CD4-positive, alpha-beta T cell (primary cell): ENCODE measurements at places on chromosomes 11 and 22.

DNA sequence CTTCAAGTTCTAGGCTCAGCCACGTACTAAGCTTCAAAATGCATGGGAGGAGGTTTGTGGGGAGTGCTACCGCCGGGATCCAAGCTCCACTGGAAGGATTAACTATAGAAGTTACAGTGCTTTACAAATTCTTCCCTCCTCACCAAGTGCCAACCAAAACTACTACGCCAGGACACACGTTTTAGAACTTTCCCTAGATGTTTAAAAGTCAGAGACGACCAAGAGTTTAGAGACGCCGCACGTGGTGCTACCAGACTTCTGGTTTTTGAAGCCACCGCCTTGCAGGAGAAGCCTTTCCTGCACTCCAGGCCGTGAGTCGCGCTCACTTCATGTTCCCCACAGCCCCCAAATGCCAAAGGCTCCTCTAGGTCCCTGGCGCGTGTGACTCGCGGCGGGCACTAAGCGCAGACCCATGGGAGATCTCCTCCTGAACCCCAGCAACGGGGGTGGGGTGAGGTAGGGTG is 734 bp downstream of the SNU13 start:
- DNase-seq: no peak

GRCh38 chr22:20298803-20299745 is 20.8 kb downstream of the DGCR6L start:
- DNase-seq: peak; percentile 94

GRCh38 chr22:28907311-28908008 is 24.1 kb downstream of the ZNRF3 start:
- DNase-seq: no peak

DNA sequence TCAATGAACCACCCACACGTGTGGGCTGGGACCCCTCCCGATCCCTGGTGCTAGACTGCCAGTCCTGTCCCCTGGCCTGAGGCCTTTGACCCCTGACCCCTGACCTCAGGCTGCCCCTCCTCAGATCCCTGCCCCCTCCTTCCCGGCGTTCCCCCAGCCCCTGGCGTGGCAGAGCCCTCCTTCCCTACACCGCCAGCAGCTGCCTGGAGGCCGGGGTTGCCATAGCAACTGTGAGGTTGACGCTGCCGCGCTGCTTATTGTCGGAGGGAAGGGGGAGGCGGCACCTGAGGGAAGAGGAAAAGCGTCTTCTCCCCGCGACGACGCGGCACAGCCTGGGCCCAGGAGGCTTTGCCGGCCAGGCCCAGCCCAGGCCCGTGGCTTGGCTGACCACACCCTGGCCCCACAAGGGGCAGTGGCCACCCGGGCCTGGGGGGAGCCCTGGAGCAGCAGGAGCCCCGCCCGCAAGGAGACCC is 32.6 kb downstream of the SHANK3 start:
- DNase-seq: no peak

DNA sequence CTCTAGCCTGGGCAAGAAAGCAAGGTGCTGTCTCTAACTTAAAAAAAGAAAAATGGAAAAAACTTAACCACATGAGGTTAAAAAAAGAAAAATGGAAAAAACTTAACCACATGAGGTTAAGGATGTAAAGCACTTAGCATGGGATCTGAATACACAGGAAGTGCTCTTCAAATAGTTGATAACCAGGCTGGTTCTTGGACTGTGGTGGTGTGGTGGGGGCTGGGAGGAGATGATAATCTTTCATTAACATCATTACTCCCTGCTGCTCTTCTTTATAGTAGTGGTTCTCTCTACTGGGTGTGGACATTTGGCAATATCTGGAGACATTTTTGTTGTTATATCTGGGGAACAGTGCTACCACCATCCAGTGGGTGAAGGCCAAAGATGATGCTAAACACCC is 88.4 kb downstream of the TTC17 start:
- DNase-seq: no peak

GRCh38 chr11:10438458-10438857 is 16.6 kb upstream of the AMPD3 start:
- no peak for DNase-seq

DNA sequence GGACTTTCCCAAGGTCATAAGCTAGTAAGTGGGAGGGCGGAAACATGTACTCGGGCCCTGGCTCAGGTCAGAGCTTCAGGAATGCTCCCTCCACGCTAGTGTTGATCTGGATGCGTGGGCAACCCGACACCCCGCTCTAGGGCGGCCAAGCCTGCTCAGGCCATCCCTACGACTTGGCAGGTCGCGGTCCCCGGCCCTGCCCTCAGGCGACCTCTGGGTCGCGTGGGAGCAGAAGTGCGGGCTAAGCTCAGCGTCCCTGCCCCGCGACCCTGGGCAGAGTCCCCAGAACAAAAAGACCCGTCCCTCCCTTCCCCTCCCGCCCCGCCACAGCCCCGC is 781 bp upstream of the TEF start:
- DNase-seq: no peak

DNA sequence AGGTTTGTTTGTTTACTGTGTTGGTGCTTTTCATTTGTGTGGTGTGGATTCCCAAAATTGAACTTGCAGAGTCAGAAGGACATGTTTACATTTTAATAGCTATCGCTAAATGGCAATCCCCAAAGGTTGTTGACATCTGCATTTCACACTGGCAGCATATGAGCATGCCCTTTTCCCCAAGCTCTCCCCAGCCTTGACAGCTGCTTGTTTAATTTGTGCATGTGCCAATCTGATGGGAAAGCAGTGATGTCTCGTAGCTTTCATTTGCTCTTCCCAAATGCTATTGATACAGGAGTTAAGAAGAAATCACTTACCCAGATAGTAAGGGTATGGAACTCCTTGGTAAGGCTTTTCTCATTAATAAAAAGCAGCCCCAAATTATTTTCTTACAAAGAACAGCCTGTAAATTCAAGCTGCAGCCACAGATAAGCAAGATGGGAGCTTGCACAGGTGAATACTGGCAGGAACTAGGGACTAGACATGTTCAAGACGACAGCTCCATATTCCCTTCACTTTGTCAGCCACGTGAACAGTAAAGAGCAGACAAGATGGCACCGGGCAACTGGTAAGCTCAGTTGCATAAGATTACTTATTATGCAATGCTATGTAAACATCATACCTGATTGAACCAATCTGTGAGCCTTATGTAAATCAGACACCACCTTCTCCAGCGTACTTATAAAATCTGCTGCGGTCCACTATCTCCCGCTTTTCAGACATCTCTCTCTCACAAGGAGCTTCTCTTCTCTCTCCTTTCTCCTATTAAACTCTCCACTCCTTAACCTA is 87.4 kb downstream of the IGLL5 start:
- no peak for DNase-seq
